ENCODE measurements at places on chromosomes 12 and 14.
A peak's percentile ranks its signal among the peaks of the same experiment; 100 is the strongest.

- DNase-seq = no peak
These were observed 397.9 kb upstream of the ATP2B1 start for GRCh38 chr12:90106568-90106967.

- DNase-seq = peak; percentile 77
These were observed 1.1 kb downstream of the EMP1 start for GRCh38 chr12:13197526-13198143.

- DNase-seq = no peak
These were observed 13.4 kb upstream of the IFI27 start for GRCh38 chr14:94097091-94097490.

DNA sequence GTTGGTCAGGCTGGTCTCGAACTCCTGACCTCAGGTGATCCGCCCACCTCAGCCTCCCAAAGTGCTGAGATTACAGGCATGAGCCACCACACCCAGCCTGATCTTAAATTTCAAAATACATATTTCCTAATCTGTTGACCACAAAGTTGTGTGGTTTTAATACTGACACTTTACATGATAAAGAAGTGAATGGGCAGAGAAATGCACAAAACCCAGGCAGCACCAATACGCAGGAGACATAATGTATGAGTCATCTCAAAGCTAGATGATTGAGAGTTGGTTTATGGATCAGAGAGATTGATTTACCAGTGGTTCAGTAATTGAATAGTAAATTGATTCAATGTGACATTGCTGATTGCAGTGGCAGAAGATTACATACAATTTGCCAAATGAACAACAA is 19.2 kb upstream of the PPP2R5E start:
- no peak for DNase-seq

GRCh38 chr12:95424271-95424994 is 49.5 kb upstream of the METAP2 start:
- no peak for DNase-seq

DNA sequence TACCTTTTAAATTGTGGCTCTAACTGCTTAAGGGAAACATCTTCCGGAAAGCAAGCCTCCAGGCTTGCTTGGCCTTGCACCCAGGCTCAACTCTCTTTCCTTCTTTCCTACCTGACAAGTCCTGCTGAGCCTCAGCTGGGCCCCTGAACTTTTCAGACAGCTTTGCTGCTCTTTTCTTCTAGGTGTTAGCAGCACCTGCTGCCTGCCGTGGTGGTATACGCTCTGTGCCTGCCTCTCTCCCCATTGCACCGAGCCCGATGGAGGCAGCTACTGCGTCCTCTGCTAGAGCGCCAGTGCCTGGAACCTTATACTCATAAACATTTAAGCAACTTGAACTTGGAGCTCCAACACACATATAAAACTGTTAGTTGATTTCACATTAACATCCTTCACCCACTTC is 195.7 kb downstream of the ANO6 start:
- DNase-seq = no peak

GRCh38 chr14:63713058-63713457 is 14.8 kb downstream of the SGPP1 start:
- no peak for DNase-seq

DNA sequence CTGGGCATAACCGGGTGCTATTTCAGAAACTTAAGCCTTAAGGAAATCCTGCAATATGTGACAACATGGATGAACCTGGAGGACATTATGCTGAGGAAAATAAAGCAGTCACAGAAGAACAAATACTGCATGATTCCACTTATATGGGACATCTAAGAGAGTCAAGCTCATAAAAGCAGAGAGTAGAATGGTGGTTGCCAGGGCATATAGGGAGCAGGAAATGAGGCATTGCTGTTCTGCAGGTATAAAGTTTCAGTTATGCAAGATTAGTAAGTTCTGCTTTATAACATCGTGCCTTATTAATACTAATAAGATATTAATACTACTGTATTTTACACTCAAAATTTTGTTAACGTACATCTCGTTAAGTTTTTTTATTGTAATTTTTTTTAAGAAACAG is 124.2 kb upstream of the ATF1 start:
- DNase-seq = no peak

DNA sequence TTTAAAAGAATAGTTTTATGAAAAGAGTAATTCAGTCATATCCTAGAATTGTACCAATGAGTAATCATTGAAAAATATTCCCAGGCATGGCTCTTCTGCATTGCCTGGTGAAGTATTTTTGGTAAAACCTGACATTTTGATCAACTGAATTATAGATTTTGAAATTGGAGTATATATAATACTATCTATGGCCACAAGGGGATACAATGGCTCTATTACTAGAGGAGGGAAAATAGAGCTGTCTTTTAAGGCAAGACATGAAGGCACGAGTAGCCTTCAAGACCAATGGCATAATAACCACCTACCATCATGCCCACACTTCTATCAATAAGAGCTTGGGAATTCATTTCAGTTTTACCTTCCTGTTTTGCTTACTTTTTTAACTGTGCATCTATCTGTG is 1241.4 kb upstream of the TMEM132C start:
- no peak for DNase-seq

DNA sequence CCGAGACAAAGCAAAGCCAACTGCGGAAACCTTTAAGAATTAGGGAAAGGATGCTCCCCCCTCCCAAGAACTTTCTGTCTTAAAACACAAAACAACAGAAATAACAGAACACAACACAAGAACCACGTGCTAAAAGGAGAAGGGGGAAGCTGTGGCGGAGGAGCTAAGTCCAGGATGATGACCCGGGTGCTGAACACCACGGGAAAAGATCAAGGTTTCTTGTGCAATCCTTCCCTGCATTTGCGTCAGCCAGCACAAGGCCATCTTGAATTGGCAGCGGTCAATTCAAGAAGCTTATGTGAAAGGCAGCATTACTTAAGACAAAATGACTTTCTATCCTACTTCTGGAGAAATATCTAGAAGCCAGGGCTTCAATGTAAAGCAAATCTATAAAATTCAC is 11.0 kb upstream of the CREBL2 start:
- no peak for DNase-seq

GRCh38 chr14:100271247-100271939 is 32.4 kb downstream of the YY1 start:
- no peak for DNase-seq

DNA sequence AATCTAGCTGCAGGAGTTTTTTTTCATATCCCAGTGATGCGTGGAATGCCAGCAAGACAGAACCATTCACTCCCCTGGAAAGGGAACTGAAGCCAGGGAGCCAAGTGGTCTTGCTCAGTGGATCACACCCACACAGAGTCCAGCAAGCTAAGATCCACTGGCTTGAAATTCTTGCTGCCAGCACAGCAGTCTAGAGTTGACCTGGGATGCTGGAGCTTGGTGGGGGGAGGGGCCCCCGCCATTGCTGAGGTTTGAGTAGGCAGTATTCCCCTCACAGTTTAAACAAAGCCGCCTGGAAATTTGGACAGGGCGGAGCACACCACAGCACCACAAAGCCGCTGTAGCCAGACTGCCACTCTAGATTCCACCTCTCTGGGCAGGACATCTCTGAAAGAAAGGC is 86.9 kb upstream of the STXBP6 start:
- DNase-seq = no peak

DNA sequence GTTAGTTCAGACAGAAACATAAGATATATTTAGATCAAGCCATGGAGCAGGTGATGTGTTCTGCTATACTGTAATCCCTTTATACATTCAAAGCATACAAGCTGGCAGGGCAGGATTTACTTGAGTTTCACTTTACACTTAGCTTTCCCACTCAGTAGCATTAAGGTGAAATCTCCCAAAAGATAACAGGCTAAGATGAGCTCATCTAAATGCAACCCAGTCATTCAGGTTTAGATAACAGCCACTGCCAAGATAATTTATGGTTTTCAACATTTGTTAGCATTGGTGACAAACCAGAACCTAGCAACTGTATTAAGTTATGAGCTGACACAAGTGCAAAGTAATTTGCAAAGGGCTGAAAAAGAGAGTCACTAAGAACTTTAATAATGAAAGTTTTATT is 925.1 kb upstream of the ATXN7L3B start:
- DNase-seq = no peak

- no peak for DNase-seq
These were observed 39.4 kb downstream of the HNRNPC start for GRCh38 chr14:21229821-21230220.

GRCh38 chr12:80038062-80038560 is 61.2 kb upstream of the OTOGL start:
- DNase-seq = no peak

- DNase-seq = no peak
These were observed 145.9 kb downstream of the NRXN3 start for GRCh38 chr14:78316052-78316451.

- no peak for DNase-seq
These were observed 40.1 kb upstream of the BCL11B start for GRCh38 chr14:99312106-99312505.

DNA sequence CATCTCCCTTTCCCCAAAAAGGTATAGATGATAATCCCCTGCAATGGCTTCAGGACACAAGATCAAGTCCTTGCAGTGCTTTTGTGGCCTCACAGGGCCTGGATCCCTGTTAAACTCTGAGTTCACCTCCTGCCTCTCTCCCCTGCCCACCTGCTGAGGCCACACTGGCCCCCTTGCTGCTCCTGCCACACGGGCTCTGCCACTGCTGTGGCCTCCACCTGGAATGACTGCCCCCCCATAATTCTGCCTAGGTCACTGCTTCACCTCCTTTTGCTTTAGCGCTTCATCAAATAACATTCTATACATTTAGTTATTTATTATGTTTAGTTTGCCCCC is 653 bp upstream of the IFI27 start:
- no peak for DNase-seq

DNA sequence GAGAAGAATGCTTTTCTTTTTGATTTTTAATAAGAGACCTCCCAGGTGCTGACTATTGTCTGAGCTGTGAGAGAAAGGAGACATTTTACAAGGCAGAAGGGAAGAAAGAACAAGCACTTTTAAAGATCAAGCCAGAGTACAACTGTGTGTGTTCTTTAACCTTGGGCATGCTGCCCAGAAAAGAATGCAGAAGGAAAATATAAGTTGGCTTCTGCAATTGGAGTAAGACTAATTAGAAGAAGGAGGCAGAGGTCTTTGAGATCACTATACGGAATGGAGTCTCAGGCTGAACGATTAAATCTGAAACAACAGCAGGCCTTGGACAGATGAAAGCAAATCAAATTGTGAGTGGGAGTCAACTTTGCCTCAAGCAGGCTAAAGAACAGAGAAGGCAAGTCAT is 230.5 kb downstream of the ATP23 start:
- no peak for DNase-seq

- DNase-seq = peak; percentile 57
These were observed 71.2 kb downstream of the TNFAIP2 start for GRCh38 chr14:103194256-103195045.

- no peak for DNase-seq
These were observed 33.2 kb downstream of the AKAP3 start for GRCh38 chr12:4615667-4616066.

DNA sequence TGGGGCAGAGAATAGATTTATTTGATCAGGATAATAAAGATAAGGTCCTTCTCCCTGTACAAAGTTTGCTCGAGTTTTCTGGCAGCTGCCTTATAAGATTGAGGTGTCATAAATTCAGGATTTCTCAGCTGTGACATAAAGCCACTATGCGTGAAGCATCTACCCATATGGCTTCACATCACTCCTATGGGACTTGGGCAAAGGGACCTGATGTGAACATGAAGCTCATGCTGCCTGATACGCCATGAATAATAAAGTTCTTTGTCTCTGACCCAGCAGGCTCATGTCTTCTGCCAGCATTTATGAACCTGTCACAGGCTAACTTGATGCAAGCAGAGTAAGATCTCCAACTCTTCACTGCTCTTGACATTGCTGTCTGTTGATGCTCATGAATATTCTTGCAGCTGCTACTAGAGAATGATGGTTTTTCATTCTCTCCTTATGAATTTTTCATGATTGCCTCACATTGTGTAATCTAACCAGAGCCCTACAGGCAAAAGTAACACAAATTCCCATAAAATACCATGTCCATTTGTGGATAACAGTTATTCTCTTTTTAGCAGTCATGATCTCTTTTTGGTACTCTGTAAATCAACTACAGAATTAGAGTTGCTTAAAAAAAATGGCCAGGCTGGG is 49.0 kb upstream of the CPNE8 start:
- DNase-seq = no peak

DNA sequence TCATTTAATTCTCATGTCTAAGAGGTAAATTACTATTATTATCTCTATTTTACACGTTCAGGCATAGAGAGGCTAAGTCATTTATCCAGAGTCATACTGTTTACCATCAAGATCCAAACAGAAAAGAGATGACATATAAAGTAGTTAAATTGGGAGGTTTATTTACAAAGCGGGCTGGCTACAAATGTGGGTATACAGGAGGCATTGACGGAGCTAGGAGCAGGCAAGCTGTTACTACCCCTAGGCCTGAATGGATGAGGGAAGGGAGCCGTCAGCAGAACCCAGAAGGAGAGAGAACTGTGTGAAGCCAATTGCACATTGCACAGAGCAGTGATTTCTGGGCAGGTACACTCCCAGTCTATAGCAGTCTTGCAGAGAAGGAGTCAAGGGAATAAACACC is 39.8 kb downstream of the DACT1 start:
- no peak for DNase-seq

GRCh38 chr14:55389330-55389729 is 22.3 kb downstream of the ATG14 start:
- no peak for DNase-seq

GRCh38 chr12:119202544-119202943 is 23.8 kb downstream of the HSPB8 start:
- no peak for DNase-seq

- no peak for DNase-seq
These were observed 43.2 kb downstream of the DUSP16 start for GRCh38 chr12:12519354-12519998.

Measured in uterus (tissue), 4 donors.